Left ventricle myocardium inferior (tissue), 1 donor: ENCODE measurements at places on chromosomes 11 and 22. TPM values are rescaled to one million over a fixed set of nuclear protein-coding genes. Genes with fewer than 3 reads are reported as not detected.
A peak's percentile ranks its signal among the peaks of the same experiment; 100 is the strongest.

The BCO2 gene
- 169 TPM for total RNA-seq

The MOGAT2 gene
- not detected for total RNA-seq

The FADS2 gene
- 25.7 TPM for total RNA-seq

The PHOX2A gene
- not detected for total RNA-seq

The TCN1 gene
- total RNA-seq, result not detected

The SLC7A4 gene
- 0.25 TPM for total RNA-seq

The APOL2 gene
- 69.6 TPM for total RNA-seq

The CDHR5 gene
- not detected for total RNA-seq

GRCh38 chr11:72127923-72128322 lies 7.6 kb upstream of the FOLR3 start:
- H3K27ac ChIP-seq, result no peak overlapping the region
- DNase-seq, result no peak
- H3K4me3 ChIP-seq, result no peak overlapping the region
- no peaks in the 10 kb centered on the region for H3K4me1 ChIP-seq
- peaks cover 6% of the 10 kb centered on the region for H3K27me3 ChIP-seq
- no peaks in the 10 kb centered on the region for H3K36me3 ChIP-seq

DNA sequence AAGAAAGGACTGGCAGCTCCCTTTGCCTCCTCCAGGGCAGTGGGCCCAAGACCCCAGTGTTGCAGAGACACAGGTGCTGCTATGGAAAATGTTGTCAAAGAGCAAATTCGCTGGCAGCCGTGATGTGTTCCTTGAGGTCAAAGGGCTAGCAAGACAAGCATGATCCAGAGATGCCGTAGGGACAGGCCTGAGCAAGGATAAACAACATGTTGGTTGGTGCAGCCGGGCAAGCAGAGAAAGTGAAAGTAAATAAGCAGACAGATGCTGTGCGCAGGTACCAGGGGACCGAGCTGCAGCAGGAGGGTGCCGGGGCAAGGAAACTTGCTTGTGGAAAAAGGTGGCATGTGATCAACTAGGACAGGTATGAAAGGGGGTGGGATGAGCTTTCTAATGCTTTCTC lies 125.5 kb upstream of the NECTIN1 start:
- peak overlapping the region; percentile 61 for H3K27ac ChIP-seq
- peaks cover 19% of the 10 kb centered on the region for H3K4me1 ChIP-seq
- no peaks in the 10 kb centered on the region for H3K36me3 ChIP-seq

DNA sequence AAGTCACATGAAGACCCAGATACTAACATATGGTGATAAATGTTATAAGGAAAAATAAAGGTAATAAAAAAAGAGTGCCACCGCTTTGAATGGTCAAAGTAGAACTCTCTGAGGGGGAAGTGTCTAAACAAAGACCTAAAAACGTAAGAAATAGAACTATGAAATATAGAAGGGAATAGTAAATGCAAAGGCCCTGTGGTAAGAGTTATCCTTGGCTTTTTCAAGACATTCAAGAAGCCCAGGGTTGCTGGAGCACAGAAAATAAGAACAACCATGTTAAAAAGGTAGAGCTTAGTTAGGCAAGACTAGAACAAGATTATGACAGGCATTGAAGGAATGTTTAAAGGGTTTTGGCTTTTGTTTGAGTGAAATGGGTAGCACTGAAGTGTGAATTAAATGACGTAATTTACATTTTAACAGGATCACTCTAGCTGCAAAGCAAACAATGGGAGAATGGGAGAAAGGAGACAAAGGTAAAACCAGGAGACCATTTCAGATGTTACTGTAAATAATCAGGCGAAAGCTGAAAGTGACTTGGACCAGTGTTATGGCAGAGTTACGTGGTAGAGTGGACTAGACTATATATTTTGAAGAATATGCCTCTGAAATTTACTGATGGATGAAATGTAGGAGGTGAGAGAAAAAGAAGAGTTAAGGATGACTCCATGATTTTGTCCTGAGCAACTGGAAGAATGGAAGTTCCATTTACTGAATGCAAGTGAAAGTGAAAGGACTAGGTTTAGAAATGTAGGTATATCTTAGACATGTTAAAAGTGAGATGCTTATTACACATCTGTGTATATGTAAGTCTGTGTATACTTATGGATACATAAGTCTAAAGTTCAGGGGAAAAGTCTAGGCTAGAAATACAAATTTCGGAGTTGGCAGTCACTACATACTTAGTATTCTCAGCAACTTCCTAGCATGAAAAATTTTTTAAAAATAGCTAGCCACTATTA lies 28.5 kb downstream of the BTBD10 start:
- no peak overlapping the region for H3K27ac ChIP-seq
- H3K36me3 ChIP-seq, result no peaks in the 10 kb centered on the region
- peaks cover 18% of the 10 kb centered on the region for H3K4me1 ChIP-seq
- no peaks in the 10 kb centered on the region for H3K27me3 ChIP-seq

- peaks cover 8% of the 10 kb centered on the region for H3K4me1 ChIP-seq
- no peaks in the 10 kb centered on the region for H3K27me3 ChIP-seq
- peaks cover 13% of the 10 kb centered on the region for H3K36me3 ChIP-seq
- DNase-seq, result no peak
- no peak overlapping the region for H3K4me3 ChIP-seq
These were observed 40.9 kb downstream of the SERPINH1 start for GRCh38 chr11:75602951-75603350.

DNA sequence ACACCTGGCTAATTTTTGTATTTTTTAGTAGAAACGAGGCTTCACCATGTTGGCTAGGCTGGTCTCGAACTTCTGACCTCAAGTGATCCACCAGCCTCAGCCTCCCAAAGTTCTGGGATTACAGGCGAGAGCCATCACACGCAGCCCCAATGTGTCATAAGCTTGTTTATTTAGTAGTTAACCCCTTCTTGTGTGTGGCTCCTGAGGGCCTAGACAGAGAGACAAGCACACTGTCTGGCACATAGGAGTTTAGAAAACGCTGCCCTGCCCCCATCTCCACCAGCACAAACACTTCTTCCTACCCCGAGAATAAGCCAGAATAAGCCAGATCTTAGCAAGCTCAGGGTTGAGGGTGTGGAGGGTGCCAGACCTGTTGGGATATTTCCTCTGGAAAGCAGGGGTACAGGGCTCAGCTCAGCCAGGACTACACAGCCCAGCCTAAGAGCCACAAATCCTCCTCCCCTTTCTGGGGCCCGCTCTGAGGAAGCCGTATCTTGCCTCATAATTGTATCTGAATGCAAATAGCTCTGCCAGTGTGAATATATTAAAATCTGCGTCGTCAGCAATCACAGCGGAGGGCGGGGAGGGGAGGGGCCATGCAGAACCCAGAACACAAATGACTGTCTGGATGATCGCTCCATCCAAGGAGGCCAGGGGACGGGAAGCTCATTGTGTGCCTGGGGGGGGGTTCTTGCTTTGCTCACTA lies 247.3 kb downstream of the MN1 start:
- DNase-seq, result no peak
- no peak overlapping the region for H3K4me3 ChIP-seq
- no peak overlapping the region for H3K27ac ChIP-seq

DNA sequence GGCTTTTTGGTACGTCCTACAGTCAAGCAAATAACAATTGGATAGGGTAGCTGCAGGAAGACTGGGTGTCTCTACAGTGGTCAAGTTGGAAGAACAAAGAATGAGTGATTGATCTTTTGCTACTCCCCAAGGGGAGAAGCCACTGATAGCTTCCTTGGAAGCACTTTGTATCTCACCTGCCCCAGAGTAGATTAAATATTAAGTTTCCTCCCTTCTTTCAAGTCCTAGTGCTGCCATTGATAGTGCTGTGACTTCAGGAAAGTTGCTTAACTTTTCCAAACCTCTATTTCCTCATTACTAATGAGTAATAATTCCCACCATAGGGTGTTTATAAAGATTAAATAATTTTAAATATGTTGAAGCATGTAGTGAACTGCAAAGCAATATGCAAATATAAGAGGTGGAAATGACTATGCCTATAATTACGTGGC lies 35.6 kb upstream of the EHF start:
- H3K36me3 ChIP-seq, result no peaks in the 10 kb centered on the region
- no peak overlapping the region for H3K4me3 ChIP-seq
- no peak overlapping the region for H3K27ac ChIP-seq
- H3K4me1 ChIP-seq, result peaks cover 7% of the 10 kb centered on the region

DNA sequence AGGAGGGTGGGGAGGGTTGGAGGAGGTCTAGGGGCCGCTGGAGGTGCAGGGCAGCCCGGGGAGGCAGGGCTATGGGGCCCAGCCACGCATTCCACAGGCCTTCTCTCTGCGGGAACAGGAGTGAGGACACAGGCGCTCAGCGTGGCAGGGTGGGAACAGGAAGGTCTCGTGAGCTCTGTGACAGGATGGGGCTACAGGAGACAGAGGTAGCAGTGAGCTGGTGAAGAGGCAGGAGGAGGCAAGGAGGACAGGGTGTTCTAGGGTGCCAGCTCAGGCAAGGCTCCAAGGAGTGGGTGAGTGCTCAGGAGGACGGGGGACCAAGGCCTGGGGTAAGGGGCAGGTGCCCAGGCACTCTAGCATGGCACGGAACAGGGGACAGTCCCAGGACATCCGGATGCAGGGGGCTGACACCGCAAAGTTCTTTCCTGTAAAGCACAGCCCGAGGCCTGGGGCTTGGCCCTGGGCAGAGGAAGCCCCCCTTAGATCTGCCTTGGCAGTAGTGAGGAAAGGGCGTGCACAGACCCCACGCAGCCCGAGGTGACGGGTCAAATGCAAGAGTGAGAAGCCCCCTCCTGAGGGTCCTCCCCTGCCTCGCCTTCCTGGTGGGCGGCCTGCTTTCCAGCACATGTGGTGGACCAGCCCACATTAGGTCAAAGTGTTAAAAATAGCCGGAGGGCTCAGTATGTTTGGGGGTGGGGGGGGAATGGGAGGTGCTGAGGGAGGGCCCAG lies 4.7 kb upstream of the NEAT1 start:
- no peaks in the 10 kb centered on the region for H3K27me3 ChIP-seq
- peak overlapping the region; percentile 100 for H3K27ac ChIP-seq
- H3K4me1 ChIP-seq, result peaks cover 74% of the 10 kb centered on the region
- DNase-seq, result peak; percentile 46

DNA sequence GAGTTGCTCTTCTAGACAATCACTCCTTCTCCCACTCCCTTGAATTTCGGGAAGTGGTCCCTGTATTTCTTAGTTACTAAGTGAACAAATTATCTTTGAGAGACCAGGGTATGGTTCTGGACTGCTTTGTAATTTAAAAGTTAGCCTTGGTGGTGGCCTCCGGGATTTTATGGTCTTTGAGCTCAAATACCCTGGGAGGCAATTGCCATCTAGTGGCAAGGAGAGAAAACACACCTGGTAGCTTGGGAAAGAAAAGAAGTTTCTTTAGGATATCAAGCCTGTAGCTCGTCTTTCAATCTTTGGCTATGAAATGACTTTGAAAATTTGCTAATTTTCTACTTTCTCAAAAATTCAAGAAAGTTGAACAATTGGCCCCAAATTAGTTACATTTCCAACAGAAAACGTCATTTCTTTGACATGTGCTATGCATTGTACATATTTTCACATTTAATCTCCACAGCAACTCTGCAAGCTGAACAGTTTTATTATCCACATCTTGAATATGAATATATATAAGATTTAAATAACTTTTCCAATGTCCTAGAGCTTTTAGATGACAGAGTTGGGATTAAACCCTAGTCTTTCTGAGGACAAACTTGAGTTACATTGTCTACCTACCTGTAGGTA lies 39.1 kb downstream of the MMP27 start:
- peaks cover 27% of the 10 kb centered on the region for H3K27me3 ChIP-seq
- H3K4me3 ChIP-seq, result no peak overlapping the region
- H3K4me1 ChIP-seq, result no peaks in the 10 kb centered on the region
- H3K36me3 ChIP-seq, result no peaks in the 10 kb centered on the region
- no peak overlapping the region for H3K27ac ChIP-seq
- DNase-seq, result no peak

DNA sequence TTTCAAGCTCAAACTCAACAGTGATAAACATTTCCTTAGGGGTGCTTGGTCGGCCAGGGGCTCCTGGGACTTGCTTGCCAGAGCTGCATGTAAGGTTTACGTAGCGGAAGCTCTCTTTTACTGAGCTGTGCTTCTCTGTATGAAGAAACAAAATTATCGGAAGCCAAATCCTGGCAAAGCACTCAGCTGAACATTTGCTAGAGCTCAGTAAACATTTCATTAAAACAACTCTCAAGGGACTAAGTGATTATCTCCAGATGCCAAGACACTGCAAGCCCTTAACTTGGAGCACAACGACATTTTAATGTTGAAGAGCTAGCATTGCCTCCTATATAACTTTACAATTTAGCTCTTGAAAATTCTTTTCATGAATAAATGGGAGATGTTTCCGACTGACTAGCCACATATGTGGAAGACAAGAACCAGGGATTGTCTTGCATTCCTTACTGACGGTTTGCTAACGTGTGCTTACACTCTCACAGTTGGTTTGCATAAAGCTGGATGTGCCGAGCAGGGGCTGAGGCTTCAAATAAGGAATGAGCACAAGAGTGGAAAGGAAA lies 43.4 kb downstream of the SCUBE2 start:
- peaks cover 20% of the 10 kb centered on the region for H3K4me1 ChIP-seq
- no peak for DNase-seq
- no peaks in the 10 kb centered on the region for H3K27me3 ChIP-seq
- peak overlapping the region; percentile 59 for H3K27ac ChIP-seq

GRCh38 chr22:45880091-45880715 lies 96.8 kb downstream of the WNT7B start:
- H3K27ac ChIP-seq, result peak overlapping the region; percentile 4
- peaks cover 54% of the 10 kb centered on the region for H3K4me1 ChIP-seq
- no peaks in the 10 kb centered on the region for H3K36me3 ChIP-seq
- no peak for DNase-seq

- peaks cover 48% of the 10 kb centered on the region for H3K27me3 ChIP-seq
- no peak overlapping the region for H3K4me3 ChIP-seq
- no peaks in the 10 kb centered on the region for H3K4me1 ChIP-seq
- no peak overlapping the region for H3K27ac ChIP-seq
These were observed 16.7 kb upstream of the ALDH3B2 start for GRCh38 chr11:67691149-67691548.

GRCh38 chr11:58506935-58507334 lies 970 bp downstream of the OR5B21 start:
- no peaks in the 10 kb centered on the region for H3K36me3 ChIP-seq
- no peak overlapping the region for H3K4me3 ChIP-seq
- no peaks in the 10 kb centered on the region for H3K4me1 ChIP-seq
- no peak for DNase-seq

DNA sequence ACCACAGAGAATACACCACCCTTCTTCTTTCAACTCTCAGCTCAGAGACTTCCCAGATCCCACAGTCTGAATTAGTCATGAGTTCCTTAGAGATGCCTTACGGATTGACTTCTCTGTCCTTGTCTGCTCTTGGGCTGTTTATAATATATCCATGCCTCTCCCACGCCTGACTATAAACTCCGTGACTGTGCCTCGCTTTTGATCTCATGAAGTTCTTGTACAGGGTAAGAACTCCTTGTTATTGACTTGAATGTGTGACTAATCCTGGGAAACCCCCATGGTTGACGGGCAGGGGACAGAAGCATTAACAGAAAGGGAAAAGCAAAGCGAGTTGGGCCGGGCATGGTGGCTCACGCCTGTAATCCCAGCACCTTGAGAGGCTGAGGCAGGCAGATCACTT lies 62.4 kb upstream of the POU2AF1 start:
- peaks cover 12% of the 10 kb centered on the region for H3K4me1 ChIP-seq
- H3K36me3 ChIP-seq, result no peaks in the 10 kb centered on the region
- no peak overlapping the region for H3K4me3 ChIP-seq
- no peak overlapping the region for H3K27ac ChIP-seq

GRCh38 chr11:74447720-74448119 lies 19.6 kb downstream of the KCNE3 start:
- DNase-seq, result no peak
- H3K4me3 ChIP-seq, result no peak overlapping the region
- peaks cover 10% of the 10 kb centered on the region for H3K27me3 ChIP-seq
- peaks cover 18% of the 10 kb centered on the region for H3K4me1 ChIP-seq
- no peak overlapping the region for H3K27ac ChIP-seq
- no peaks in the 10 kb centered on the region for H3K36me3 ChIP-seq
